OCI-LY7 (cell line): ENCODE measurements at places on chromosomes 3 and 15. TPM values are rescaled to one million over a fixed set of nuclear protein-coding genes. Genes with fewer than 3 reads are reported as not detected.

- peak; percentile 52 for DNase-seq
These were observed 12.7 kb downstream of the ATP10A start for GRCh38 chr15:25850154-25851111.

DNA sequence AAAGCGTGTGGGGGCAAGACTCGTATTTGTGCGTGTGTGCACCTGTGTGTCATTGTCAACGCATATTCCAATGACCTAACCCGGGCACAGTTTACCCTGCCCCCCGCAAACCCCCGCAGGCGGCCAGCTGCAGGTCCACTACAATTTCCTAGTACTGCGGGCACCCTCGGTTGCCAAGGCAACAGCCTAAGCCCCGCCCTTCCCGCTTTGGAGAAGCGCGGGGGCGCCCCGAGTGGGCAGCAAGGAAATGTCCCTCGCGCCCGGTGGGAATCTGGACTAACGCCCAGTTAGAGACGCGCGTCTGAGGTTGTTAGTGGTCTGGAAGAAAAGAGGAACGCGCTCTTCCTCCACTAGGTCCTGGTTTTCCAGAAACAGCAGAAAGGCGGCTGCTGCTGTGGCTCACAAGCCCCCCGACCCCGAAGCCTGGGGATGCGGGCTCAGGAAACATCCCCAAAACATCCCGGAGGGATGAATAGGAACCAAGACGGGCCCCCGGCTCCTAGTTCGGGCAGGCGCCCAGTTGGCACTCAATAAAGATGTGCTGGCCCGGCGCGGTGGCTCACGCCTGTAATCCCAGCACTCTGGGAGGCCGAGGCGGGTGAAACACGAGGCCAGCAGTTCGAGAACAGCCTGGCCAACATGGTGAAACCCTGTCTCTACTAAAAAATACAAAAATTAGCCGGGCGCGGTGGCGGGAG, 1.1 kb downstream of the ABHD14A start:
- peak; percentile 44 for DNase-seq

GRCh38 chr3:48367201-48367600, 4.8 kb upstream of the FBXW12 start:
- no peak for DNase-seq

DNA sequence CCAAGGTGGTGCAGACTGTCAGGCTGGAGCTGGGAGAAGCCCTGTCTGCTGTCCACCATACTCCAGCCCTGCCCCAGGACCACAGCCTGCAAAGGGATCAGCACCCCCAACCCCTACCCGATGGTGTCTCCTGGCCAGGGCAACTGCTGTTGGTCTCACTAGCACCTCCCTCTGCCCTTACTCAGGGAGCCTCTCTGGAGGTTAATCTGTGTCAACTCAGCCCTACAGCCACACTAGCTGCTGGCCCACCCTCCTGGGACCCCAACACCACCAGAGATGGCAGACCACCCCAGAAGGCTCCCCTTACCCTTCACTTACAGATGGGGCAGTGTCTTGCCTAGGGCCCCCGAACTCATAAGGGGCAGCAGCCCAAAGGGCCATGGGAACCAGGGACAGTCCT, 65.2 kb downstream of the TLE3 start:
- no peak for DNase-seq

- DNase-seq = no peak
These were observed 1432.1 kb upstream of the GBE1 start for GRCh38 chr3:83193526-83193925.

GRCh38 chr15:50418041-50418583, 6.1 kb upstream of the USP8 start:
- DNase-seq = no peak

DNA sequence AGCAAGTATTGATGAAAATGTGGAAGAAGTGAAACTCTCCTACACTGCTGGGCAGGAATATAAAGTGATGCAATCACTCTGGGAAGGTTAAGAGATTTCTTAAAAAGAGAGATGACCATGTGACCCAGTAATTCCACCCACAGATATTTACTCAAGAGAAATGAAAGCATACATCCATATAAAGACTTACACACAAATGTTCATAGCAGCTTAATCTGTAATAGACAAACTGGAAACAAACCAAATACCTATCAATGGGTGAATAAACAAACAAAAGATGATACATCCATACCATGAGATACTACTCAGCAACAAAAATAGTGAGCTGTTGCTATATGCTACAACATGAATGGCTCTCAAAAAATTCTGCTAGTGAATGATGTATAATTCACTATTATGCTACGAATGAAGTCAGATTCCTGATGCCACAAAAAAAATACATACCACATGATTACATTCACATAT, 463.3 kb downstream of the MAGI1 start:
- no peak for DNase-seq

GRCh38 chr3:196236223-196236622, 19.9 kb downstream of the SLC51A start:
- DNase-seq = no peak

DNA sequence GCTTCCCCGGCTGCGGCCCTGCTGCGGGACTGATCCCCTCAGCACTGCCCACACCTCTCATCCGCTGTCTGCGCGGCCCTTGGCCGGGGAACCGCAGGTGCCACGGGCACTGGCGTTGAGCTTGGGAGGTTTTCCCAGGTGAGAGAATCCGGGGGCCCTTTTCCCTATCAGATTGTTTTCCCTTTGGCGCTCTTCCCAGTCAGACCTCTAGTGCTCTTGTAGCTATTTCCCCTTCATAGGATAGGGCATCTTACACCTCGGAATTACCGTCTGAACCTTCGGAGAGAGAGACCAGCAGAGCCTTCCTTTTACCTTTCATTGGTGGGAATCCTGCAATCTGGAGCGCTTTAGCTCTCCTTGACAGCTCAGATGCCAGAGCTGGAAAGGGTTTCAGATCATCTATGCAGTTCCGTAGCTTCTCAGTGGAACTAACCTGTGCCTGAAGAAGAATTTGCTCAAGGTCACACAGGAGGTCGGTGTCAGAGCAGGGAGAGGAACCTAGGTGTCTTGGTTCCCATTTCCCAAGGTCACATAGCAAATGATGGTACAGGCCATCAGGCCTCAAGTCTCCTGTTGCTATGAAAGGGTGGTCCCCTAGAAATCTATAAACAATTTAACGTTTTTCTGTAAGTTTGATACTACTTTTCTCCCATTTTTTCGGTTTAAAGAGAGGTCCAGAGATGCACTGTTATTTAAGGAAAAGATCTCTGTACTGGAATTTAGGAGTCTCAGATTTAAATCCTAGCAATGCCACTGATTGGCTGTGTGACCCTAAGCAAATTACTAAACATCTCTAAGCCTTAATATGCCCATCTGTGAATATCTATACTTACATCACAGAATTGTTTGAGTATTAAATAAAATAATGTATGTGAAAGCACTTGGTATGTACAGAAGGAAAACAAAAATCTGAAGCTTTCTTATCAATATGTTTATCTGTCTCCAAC, 916 bp downstream of the IDH3A start:
- peak; percentile 44 for DNase-seq

The OIP5 gene
- 28.4 and 29.9 TPM in 2 replicates for total RNA-seq

The ZXDC gene
- total RNA-seq = 32.2 and 38.6 TPM in 2 replicates

The OR4F6 gene
- total RNA-seq = not detected in 2 replicates

The MNS1 gene
- 1.8 and 2.8 TPM in 2 replicates for total RNA-seq
